ENCODE measurements at places on chromosomes 1 and 21.

DNA sequence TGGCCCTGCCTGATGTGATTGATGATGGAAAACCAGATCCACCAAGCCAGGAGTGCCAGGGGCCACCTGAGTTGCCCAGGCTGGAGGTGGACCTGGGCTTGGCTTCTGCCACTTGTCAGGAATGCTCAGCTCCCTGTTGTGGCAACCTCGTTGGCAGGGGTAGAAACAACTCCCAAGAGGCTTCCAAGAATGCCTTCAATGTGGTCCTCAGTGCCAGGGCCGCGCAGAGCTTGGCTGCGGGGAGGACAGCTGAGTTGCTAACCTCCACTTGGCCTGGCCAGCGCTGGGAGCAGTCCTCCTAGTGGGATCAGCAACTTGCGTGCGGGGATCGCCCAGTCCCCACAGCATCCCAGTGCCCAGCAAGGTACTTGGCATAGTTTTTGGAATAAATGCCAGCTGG is 9.0 kb downstream of the MYOM3 start:
- DNase-seq: no peak

DNA sequence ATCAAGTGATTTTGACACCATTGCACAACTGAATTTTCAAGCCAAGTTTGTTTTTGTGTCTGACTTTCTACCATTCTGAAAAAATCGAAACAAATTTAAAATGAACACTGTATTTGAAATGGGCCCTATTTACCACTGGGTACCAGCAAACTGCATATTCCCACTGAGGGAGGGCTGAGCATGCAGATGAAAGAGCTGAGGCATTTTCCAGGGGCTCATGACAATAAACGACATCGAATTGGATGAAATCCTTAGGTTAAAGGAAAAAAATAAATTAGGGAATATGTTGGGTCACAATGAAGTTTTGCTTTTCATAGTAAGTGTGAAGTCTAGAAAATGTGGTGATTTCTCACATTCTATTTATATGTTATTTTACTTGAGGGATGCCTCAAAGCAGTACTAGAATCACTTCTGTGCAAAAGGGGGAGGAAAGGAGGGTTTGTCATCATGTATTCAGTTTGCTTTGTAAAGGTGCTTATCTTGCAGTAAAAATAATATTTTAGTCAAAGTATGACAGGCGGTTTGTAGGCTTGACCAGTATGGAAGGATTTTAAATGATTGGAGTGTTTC is 11.2 kb downstream of the ZBTB18 start:
- no peak for DNase-seq

- DNase-seq: no peak
Observed at GRCh38 chr1:157154291-157154690, 16.1 kb upstream of the ETV3 start.

DNA sequence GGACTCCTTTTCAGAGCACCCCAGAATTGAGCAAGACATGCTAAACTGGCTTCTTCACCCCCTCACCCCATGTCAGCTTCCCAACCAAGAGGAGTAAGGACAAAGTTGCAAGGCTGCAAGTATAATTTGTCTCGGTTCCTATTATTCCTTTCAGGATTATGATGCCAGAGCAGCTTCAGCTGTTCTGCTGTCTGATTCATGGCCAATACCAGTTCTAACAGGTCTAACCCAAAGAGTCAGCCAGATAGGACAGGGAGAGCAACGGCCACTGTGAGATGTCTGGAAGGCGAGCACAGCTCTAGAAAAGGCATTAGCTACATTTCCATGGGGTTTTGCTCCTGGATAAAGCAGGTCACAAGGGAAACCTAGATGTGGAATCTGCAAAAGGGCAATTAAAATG is 53.3 kb upstream of the HOOK1 start:
- DNase-seq: no peak

- no peak for DNase-seq
Observed at GRCh38 chr21:45162809-45163208, 88.4 kb downstream of the ADARB1 start.

Data from NCI-H2227 treated with DMSO at 0.1 percent for 48 hours (cell line).